ENCODE measurements at places on chromosomes 7 and 10.

DNA sequence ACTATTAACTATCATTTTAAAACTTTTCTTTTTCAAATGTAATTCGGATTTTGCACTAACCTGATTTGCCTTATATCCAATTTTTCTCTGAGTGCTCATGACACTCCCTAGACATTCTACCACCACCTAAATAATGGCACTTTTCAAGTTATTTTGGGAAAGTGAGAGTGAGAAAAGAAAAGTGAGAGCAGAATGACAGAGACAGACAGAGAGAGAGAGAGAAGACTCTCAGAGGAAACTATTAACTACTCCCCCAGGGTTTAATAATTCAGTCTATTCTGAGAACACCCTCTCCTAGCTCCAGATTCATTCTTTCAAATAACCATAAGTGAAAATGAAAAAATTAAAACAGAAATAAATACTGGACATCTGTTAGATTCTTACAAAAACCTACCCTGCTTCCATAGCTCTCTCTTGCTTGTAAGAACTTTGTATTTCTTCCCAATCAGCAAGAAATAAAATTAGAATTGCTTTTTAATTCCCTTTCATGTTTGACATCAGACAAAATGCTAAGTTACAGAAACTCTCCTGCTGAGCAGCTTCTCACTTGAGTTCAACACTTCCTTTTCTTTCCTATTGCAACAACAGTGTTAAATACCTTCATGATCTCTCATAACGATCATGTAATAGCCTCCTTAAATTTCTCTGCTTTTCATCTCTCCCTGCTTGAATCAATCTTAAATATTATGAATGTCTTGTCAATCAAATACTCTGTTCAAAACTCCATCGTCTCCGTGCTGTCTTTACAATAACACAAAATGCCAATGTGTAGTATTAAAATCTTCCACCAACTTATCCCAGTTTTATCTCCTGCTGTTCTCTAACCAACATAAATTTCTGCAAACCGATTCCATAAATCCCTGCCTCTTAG is 191.7 kb downstream of the SEMA3E start:
- no peak for DNase-seq

- no peak for DNase-seq
Measured at GRCh38 chr10:124721330-124722045, 22.7 kb downstream of the FAM53B start.

DNA sequence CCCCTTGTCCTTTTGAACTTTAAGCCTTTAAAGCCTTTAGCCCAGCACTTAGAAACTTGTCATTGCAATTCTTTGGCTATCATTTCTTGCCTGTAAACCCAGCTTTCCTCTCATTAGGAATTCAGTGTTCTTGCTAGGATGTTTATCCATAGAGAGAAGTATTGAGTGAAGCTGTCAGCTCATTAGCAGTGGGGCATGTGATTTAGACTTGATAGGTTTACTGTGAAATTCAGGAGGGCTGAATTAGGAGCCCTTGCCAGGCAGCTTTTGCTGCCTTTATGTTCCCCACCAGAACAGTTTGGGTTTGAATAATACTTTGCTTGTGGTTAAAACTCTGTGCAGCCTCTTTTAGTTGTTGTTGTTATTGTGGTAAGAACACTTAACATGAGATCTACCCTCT is 39.5 kb downstream of the LHFPL3 start:
- no peak for DNase-seq

GRCh38 chr10:59847326-59847725 is 59.0 kb downstream of the CCDC6 start:
- no peak for DNase-seq

GRCh38 chr7:82389876-82390275 is 53.7 kb downstream of the CACNA2D1 start:
- no peak for DNase-seq

DNA sequence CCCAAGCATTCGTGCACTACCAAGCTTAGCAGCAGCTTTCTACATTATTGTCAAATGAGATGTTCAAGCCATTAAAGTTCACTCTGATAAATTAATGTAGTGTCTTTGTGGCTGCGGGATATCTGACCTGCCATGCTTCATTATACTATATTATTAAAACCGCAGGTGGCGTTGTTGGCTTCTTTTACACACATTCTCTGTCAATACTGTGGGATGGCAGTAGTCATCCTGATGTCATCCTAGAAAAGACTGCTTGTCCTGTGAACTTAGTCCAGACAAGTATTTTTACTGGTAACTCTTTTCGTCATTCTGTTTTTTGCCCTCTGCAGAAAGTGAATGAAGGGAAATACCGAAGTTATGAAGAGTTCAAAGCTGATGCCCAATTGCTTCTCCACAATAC is 103.9 kb downstream of the ZMYND11 start:
- DNase-seq = no peak

- DNase-seq = no peak
Measured at GRCh38 chr7:109246330-109247077, 676.8 kb downstream of the DNAJB9 start.

DNA sequence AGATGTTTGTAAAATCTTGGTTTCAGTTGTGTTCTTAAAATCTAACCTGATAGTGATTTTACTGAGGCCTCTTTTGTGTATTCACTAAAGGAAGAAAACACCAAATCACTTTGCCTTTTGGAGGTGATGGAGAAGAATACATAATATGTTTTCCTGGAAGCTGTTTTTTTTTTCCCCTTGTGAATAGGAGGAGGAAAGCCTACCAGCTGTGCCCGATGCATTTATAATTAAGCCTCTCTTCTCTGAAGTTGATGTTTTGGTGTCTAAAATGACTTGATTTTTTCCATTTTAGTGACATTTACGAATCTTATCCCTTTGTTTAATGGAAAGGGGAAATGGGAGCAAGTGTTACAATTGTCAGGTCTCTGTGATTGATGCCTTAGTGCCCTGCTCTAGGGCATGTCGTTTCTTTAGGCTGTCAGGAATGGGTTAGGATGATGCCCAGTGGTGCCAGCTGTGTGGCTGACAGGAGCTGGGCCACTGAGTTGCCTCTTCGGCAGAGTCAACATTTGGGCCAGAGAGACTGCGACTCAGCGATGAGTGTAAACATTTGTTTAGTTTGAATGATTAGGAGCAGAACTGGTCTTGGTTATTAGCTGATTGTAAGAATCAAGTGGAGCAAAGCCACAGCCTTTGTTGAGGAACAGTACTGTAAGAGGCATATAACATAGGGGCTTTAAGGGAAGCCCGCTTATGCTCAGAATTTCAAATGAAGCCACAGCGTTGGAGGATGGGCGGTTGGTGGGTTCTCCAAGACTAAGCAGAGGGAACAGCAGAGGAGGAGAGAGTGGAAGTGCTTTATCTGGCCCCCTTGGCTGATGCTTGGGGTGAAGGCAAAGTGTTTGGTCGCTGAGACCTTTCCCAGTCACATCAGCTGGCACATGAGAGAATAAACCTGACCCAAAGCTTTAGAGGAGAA is 81.6 kb downstream of the CDK14 start:
- DNase-seq = no peak

DNA sequence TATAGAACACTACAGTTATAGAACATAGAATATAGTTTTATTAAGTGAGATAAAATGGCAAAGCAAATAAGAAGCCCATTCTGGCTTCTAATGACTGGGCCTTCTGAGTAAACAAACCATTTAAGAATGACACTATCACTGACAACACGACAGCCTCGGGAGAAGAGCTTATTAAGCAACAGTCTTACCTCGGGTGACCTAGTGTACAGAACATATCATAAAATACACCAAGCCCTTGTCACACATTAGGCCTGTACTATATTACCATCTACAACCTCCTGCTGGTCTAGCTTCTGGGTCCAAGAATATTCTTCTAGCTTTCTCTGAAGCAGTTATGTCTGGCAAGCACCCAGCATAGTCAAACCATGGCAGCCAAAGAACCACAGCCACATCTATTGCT is 32.0 kb downstream of the CCDC186 start:
- no peak for DNase-seq

DNA sequence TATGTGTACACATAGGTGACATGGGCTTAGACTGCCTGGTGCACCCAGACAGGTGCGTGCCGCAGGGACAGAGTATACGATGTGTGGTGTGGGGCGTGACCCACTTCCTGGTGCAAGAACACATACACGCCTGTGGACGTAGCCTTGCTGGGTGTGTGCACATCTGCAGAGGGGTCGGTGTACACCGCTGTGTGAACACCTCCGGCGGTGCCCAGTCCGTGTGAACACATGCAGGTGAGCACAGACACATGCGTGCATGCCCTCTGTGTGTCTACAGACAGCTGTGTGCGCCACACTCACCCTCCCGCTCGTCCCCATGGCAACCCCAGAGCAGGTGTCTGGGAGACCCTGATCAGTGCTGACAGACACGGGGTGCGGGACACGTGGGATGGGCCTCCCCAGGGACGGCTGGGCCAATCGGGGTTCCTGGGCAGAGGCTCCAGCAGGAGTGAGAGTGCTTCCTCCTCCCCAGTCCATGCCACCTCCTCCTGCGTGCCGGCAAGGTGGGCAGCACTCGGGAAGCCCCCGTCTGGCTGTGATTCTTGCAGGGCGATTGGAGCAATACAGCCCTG is 23.4 kb downstream of the ELFN1 start:
- no peak for DNase-seq

DNA sequence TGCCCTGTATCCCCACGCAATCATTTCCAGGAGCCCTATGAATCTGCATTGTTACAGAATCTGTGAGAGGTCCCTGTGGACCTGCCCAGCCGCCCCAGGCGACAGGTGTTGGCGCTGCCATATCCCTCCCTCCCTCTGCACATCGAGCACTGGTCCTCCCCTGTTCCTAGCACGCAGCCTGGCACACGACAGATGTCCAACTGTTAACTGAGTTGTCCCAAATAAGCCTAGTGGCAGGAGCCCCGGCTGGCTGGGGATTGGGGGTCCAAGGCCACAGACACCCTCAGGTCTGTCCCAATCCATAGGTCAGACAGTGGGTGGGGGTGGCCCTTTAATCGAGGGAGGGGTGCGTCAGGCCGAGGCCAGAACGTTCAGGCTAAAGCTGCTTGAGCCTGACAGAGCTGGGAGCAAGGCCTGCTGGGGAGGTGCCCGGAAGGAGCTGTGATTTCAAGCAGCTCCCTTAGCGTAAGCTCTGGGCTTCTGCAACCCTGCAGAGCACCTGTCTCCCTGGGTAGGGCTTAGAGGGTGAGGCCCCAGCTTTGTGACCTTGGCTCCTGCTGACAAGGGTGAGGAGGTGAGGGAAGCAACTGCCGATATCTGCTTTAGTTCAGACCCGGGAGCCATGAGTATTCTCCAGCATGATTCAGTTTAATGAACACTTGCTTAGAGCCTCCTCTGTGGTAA is 40.1 kb downstream of the ADRA2A start:
- no peak for DNase-seq

DNA sequence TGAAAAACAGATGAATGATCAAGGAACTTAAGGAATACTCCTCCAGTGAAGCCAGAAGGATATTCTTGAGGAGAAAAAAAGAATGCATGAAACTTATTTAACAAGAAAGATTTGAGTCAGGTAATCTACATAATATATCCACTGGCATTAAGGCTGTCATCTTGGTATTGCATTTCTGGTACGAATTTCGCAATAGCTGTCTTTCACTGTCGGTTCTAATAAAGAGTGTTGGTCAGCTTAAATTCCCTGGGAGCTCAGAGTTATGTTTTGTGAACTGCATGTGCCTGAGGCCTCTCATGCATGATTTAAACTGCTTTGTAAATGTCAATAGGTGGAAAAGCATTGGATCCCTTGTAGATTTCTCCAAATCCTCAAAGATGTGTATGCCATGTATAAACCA is 565.3 kb upstream of the GALNT17 start:
- no peak for DNase-seq

DNA sequence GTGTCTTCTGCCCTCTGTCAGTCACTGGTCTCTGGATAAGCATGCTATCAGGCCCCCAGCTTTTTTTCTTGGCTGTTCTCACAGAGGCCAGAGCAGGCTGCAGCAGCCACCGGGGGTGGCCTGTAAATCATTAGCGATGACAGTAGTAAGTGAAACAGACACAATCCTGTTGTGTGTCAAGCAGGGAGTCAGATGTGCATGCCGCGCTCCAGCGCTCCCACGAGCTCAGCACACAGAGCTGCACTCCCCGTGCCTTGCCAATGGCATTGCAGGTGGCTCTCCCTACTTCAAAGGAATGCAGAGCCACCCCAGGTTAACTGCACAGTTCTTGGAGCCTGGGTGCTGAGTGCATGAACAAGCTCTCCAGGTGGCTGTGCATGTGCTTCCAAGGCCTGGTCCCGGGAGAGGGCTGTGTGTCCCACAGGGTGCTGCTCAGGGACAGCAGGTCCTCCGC is 226.1 kb downstream of the GLRX3 start:
- DNase-seq = no peak

GRCh38 chr10:1110674-1111119 is 54.5 kb downstream of the WDR37 start:
- no peak for DNase-seq

DNA sequence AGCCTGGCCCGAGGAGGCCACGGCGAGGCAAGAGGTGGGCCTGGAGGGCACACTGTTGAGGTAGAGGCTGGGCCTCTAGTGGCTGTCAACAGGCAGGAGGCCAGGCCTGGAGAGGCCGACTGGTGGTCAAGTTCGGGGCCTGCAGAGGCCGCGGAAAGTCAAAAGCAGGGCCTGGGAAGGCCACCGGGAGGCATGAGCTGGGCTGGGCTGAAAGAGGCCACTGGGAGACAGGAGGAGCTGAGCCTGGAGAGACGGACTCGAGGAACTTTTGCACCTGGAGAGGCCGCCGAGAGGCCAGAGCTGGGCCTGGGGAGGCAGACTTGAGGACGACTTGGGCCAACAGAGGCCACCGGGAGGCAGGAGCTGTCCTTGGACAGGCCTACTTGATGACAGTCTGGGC is 321.2 kb downstream of the ZNF479 start:
- DNase-seq = no peak

DNA sequence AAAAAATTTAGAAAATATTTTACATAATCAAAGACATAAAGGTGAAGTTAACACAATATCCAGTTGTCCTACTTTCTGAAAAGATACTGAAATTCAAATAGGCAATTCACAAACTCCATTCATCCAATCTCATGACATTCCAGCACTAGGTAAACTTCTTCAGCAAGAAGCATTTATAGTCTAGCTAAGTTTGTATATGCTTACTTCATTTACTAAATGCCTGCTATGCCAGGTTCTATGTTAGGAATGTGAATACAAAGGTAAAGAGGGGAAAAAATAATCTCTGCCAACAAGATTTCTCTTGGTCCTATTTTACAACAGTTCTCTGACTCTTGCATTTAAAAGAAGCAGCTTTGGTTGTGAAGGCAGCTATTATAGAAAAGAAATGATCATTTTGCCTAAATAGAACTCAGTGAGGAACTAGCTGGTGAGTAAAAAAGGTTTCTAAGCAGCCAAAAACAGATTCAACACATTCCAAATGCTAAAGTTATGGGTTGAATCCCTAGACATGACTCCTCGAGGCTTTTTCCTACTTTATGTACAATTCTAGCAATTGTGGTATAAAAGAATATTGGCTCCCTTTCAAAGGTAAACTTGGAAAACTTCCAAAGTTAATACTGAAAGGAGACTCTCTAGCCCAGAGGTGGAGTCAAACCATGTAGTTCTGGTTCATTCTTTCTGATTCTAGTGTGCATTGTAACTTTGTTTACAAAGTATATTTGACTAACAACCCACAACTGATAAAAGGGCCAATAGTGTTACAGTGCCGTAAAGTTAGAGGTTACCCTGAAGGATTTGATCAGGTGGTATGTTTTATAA is 30.9 kb upstream of the KLHL7 start:
- no peak for DNase-seq

GRCh38 chr7:137848095-137848494 is 1.3 kb upstream of the DGKI start:
- no peak for DNase-seq
